ENCODE measurements at places on chromosomes 2 and 18.

- no peak for DNase-seq
Measured at GRCh38 chr2:132415915-132416722, 486 bp upstream of the GPR39 start.

- no peak for DNase-seq
Measured at GRCh38 chr2:62641410-62641843, 64.1 kb upstream of the EHBP1 start.

DNA sequence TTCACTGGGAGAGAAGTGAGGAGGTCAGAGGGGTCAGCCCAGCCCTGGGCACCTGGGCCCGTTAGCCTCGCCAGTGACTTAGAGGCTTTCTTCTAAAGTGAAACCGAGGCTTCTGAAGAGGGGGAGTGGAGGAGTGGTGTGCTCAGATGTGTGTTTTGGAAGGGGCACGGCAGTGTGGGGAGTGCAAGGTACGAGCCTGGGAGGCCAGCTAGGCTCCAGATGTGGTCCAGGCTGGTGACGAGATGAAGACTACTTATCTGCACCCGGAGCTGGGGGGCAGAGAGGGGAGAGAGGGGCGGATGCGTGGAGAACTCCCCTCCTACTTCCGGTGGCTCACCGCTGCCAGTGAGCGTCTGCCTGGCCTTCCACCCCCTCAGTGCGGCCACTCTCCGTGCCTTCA is 371.3 kb upstream of the HS6ST1 start:
- no peak for DNase-seq

GRCh38 chr2:229153951-229154350 is 117.1 kb downstream of the PID1 start:
- no peak for DNase-seq

DNA sequence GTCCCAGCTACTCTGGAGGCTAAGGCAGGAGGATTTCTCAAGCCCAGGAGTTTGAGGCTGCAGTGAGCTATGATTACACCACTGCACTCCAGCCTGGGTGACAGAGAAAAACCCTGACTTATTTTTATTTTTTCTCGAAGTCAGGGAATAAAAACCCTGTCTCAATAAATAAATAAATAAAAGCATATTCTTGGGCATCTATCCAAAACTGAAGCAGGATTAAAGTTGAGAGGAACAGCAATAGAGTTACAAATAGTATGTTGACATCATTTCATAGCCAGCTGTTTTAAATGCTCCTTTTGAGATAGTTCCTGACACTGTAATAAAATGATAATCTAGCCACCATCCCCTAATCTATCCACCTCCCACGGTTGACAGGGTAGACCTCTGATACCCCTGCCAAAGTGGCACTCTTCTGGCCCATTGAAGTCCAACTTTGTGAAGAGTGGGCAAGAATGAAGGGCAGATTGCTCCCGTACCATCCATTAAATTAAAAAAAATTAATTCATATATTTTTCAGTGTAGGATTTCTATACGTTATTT is 42.3 kb upstream of the LPIN2 start:
- no peak for DNase-seq

GRCh38 chr2:68721482-68722101 is 13.0 kb upstream of the ARHGAP25 start:
- no peak for DNase-seq

GRCh38 chr18:49846361-49846662 is 33.0 kb upstream of the ACAA2 start:
- DNase-seq, result no peak

GRCh38 chr18:48952287-48953103 is 1.7 kb upstream of the SMAD7 start:
- DNase-seq, result no peak

- no peak for DNase-seq
Measured at GRCh38 chr2:63837036-63837594, 4.6 kb upstream of the UGP2 start.

All from activated CD8-positive, alpha-beta memory T cell treated with anti-CD3 and anti-CD28 coated beads for 1 hour (primary cell).